Suppressor macrophage treated with lipopolysaccharide for 1 hour (primary cell): ENCODE measurements at places on chromosomes 16 and 17.

GRCh38 chr16:75023009-75023408 is 24.2 kb downstream of the ZNRF1 start:
- DNase-seq: peak; percentile 17

DNA sequence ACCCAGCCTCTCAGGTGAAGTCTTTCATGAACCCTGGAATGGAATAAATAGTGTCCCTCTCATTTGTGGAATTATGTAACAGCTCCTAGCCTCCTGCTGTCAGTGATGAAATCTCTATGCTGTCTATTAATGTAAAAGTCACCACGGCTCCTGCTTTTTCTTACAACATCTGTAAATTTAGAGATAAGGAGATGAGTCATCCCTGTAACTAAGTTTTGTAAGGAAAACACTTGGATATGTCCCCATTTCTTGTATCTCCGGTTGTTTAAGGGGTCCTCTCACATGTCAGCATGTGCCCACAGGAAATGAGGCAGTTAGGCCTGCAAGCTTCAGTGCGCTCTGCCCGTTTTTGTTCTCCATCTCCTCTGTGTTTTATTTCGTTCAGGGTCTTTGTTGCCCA is 2.8 kb upstream of the NAT9 start:
- DNase-seq: peak; percentile 24

DNA sequence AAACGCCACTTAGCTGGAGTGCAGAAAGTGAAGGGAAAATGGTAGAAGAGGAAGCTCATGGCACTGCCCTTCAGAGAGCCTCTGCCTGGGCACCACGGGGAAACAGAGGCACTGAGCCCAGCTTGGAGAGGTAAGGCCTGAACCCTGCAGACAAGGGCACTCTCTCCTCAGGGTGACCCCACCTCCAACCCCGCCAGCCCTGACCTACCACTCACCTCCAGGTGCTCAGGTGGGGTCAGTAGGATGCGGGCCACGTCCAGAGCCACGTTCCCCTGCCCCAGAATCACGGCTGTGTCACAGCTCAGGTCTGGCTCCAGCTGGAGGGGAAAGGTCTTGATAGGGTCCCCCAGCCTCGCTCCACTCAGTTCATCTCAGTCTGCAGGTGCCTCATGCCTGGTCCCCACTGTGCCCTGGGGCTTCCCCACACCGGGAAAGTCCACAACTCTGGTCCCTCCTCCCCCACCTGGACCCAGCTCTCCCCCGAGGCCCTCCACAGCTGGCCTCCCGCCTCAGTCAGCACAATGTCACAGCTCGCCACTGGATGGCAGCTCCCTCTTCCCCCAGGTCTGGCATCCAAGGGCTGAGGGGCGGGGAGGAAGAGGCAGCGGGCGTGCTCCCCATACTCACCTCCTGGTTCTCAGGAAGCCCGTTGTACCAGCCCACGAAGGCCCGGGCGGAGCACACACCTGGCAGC is 6.0 kb upstream of the GRIN2C start:
- no peak for DNase-seq

DNA sequence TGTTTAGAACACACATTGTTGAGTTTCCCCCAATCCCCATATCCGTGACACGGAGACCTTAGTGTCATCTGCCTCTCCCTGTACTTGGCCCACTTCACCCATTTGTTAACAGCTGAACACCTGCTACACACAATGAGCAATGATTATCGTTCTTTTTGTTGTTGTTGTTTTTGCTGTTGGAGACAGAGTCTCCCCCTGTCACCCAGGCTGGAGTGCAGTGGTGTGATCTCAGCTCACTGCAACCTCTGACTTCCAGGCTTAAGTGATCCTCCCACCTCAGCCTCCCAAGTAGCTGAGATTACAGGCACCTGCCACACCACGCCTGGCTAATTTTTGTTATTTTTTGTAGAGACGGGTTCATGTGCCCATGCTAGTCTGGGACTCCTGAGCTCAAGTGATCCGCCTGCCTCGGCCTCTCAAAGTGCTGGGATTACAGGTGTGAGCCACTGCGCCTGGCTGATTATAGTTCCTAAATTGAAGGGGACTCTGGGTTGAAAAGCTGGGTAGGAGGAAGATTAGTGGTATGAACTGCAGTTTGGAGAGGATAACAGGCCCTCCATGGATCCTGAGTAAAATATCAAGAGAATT is 21.6 kb downstream of the NDE1 start:
- no peak for DNase-seq

- no peak for DNase-seq
These were observed 908 bp upstream of the SNAI3 start for GRCh38 chr16:88687254-88687576.
